Ureter (tissue), 1 donor: ENCODE measurements at places on chromosomes 3 and 15.
A peak's percentile ranks its signal among the peaks of the same experiment; 100 is the strongest.

DNA sequence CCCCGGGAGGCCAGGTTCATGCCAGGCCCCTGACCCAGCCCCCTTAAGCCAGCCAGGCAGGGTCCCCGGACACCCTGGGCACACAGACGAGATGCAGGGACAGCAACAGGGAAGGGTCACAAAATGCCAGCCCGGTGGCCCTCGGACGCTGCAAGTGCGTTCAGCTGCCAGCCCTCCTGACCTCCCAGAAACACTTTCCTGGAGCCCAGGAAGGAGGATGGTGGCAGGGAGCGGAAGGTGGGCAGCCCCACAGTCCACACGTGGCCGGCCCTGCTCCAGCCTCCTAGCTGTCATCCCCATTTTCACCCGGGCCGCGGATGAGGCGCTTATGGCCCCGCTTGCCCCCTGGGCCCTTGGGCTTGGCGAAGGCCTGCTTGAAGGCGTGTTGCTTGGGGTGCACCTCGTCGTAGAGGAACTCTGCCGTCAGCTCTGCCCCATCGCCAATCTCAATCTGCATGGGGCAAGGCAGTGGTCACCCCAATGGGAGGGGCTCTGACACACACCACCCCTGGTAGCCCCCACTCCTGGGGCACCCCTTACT is 3.4 kb upstream of the TLR9 start:
- DNase-seq: no peak

DNA sequence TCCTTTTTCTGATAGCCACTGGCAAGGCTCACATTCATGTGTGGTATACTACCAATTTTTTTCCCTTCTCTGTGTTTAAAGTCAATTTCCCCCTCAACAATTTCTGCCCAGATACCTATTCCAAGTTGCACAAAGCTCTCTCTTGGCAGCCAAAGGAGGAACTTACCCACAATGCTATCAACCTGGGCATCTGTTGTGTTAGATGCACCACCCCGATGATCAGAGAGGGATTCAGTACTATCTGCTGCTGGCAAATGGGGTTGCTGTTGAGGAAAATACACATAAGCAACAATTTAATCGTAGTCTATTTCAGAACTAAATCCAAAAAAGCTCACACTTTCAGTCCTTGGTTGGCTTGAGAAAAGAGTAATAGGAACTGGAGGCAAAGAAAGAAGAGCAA is 46.1 kb downstream of the AAGAB start:
- DNase-seq: no peak

GRCh38 chr15:42728972-42729371 is 8.0 kb downstream of the CDAN1 start:
- DNase-seq: no peak

- DNase-seq: no peak
These were observed 32.8 kb downstream of the CACNA2D2 start for GRCh38 chr3:50470658-50471057.

- no peak for DNase-seq
These were observed 215.6 kb downstream of the RPLP1 start for GRCh38 chr15:69668039-69668705.

- DNase-seq: no peak
These were observed 38.8 kb downstream of the SAXO2 start for GRCh38 chr15:82301296-82302016.

- no peak for DNase-seq
These were observed 155.4 kb upstream of the GOLGA6L4 start for GRCh38 chr15:84079885-84080777.

GRCh38 chr3:17090280-17090983 is 205.7 kb downstream of the PLCL2 start:
- DNase-seq: no peak

GRCh38 chr15:40878785-40879184 is 4.8 kb upstream of the RHOV start:
- DNase-seq: no peak

DNA sequence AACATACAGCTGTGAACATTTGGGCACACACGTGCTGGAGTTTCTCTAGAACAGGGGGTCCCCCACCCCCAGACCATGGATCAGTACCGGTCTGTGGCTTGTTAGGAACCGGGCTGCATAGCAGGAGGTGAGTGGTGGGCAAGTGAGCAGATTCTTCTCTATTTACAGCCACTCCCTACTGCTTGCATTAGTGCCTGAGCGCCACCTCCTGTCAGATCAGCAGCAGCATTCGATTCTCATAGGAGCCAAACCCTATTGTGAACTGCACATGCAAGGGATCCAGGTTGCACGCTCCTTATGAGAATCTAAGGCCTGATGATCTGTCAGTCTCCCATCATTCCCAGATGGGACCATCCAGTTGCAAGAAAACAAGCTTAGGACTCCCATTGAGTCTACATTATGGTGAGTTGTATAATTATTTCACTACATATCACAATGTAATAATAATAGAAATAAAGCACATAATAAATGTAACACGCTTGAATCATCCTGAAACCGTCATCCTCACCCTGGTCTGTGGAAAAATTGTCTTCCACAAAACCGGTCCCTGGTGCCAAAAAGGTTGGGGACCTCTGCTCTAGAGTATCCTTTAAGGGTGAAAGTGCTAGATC is 25.8 kb downstream of the CHRM5 start:
- no peak for DNase-seq

DNA sequence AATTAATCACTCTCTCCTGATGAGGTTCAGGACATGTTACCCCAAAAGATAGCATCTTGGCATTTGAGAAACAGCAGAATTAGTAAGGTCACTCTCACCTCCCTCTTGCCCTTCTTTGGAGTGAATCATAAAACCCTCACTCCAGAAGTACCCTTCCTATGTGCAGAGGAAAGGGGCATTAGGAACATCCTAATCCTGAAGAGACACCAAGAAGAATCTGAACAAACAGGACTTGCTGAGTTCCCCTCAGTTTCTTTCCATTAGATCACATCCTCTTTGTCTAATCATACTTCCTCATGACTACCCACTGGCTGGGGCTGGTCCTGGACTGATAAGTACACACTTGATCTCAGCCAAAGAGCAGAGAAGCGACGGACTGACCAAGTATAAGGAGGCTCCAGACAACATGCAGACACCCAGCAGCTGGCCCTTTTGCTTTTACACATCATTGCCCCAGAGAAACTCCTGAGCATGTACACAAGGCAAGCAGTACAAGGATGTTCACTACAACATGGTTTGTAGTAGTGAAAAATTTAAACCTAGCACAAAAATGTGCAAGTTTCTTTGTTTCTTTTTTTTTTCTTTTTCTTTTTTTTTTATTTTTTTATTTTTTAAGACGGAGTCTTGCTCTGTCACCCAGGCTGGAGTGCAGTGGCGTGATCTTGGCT is 15.0 kb upstream of the TM6SF1 start:
- no peak for DNase-seq

DNA sequence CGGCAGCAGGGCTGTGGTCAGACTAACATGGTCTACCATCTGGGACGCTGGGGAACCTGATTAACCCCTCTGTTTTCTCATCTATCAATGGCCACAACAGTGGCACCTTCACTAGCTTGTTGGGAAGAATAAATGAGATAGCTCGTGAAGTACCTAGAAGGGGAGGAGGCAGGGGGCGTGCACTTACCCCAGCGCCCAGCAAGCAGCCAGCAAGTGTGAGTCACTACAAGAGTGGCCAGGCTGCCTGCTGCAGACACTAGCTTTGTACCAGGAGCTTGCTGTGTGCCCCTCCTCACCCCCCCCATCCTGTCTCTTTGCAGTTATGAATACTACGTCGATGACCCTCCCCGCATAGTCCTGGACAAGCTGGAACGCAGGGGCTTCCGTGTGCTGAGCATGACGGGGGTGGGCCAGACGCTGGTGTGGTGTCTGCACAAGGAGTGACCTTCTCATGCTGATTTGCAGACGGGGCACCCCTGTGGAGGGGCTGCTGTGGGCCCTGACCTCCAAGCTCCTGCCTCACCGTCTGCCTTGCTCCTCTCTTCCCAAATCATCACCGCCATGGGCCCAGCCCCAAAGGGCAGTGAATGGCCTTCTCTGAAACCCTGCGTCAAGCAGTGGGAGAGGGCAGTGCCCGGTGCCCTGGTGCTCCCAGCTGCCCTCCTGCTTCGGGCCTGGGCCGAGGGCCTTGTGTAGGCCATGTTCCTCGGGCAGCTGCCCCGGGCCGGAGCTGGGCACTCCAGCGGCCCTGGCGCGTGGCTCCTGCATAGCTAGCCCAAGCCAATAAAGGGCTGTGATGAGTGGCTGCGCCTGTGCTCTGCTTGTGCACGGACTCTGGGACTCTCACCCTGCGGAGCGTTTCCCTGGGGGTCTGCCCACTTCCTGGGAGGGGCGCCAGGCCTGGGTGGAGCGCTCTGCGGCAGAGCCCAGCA is 2.6 kb upstream of the C15orf62 start:
- DNase-seq: no peak

GRCh38 chr3:23002836-23003732 is 200.0 kb upstream of the UBE2E2 start:
- DNase-seq: peak; percentile 51

GRCh38 chr3:194215392-194215791 is 79.4 kb downstream of the HES1 start:
- no peak for DNase-seq

DNA sequence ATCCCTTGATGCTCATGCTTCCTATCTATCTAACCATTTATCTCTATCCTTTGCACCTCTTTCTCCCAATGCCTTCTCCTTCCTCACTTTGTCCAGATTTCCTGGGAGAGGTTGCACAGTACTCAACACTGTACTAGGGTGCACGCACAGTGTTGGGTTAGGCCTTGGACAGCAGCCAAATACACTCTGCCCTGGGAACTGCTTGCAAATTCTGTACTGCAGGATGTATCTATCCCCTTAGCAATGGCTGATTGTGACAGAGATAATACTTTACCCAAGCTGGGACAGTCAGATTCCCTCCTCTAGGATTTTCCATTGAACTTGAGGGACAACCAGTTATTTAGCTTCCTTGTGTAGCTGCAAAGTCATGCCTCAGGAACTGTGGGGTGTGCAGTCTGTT is 113.3 kb downstream of the IL20RB start:
- DNase-seq: no peak

GRCh38 chr3:69867941-69868505 is 128.8 kb downstream of the MITF start:
- no peak for DNase-seq

GRCh38 chr15:22236469-22236868 is 156.1 kb downstream of the OR4M2 start:
- no peak for DNase-seq

- DNase-seq: no peak
These were observed 43.2 kb upstream of the TNFAIP8L3 start for GRCh38 chr15:51137880-51138430.

GRCh38 chr15:66254951-66255676 is 1.6 kb upstream of the MEGF11 start:
- no peak for DNase-seq

GRCh38 chr15:77019521-77020331 is 24.8 kb downstream of the PSTPIP1 start:
- no peak for DNase-seq

GRCh38 chr3:4587061-4587837 is 94.1 kb downstream of the ITPR1 start:
- DNase-seq: no peak

DNA sequence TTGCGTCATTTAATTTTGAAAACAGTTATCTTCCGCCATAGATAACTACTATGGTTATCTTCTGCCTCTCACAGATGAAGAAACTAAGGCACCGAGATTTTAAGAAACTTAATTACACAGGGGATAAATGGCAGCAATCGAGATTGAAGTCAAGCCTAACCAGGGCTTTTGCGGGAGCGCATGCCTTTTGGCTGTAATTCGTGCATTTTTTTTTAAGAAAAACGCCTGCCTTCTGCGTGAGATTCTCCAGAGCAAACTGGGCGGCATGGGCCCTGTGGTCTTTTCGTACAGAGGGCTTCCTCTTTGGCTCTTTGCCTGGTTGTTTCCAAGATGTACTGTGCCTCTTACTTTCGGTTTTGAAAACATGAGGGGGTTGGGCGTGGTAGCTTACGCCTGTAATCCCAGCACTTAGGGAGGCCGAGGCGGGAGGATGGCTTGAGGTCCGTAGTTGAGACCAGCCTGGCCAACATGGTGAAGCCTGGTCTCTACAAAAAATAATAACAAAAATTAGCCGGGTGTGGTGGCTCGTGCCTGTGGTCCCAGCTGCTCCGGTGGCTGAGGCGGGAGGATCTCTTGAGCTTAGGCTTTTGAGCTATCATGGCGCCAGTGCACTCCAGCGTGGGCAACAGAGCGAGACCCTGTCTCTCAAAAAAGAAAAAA is 1.2 kb downstream of the B2M start:
- DNase-seq: peak; percentile 85

- DNase-seq: no peak
These were observed 45.4 kb downstream of the GRK7 start for GRCh38 chr3:141808586-141808985.

DNA sequence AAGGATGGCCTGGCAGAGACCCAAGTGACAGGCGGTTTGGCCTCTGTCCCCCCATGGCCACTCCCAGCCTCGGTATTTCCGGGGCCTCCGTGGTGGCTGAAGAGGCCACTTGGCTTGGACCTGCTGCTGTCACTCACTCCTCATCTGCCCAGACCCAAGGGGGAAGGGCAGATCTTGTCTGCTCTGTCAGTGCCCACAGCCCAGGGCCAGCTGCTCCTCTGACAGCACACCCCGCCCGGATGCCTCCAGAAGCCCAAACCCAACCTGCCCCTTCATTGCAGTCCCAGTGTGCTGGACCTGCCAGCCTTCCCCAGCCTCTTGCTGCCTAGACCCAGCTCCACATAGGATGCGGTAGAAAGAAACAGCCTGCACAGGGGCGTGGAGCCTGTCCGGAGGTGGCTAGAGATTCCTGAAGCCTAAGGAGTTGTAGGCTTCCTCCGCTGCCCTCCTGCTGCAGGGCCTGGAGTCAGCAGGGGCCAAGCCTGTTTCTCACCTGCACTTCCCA is 52.0 kb downstream of the MAGEF1 start:
- no peak for DNase-seq

DNA sequence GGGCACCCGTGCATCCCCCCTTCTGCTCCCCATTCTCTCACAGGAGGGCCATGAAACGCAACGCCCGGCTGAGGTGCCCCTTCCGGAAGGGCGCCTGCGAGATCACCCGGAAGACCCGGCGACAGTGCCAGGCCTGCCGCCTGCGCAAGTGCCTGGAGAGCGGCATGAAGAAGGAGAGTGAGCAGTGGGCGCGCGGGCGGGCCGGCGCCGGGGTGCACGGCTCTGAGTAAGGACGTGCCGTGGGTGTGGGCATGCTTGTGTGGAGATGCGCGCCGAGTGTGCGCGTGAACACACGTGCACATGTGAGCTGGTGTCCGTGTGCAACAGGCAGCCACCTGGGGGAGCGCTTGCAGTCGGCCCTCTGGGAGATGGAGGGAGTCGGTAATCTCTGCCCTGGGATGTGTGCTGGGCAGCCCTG is 28.1 kb downstream of the NR1I2 start:
- no peak for DNase-seq

DNA sequence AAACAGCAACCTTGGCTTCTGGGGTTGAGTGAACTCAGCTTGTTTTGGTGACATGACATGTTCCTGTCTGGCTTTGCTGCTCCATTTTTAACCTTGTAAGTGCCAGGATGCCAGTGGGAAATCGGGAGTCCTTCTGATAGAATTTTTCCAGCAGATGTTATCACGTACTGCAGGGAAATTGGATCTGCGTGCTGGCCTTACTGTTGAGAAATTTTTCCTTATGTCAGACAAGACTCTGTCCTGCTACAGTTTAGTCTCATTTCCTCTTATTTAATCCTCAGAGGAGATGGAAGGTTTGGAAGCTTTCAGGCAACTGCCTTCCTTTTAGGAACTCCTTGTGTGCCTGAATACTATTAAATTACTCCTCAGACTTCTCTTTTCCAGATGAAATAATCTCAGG is 80.6 kb downstream of the PGPEP1L start:
- no peak for DNase-seq
